ENCODE measurements at places on chromosomes 6 and 20. TPM values are rescaled to one million over a fixed set of nuclear protein-coding genes. Genes with fewer than 3 reads are reported as not detected.

- DNase-seq = no peak
These were observed 6.5 kb downstream of the CD24 start for GRCh38 chr6:106967936-106968555.

The RALGAPA2 gene
- 29.8 TPM for total RNA-seq

The HTR1B gene
- total RNA-seq = not detected

The IP6K3 gene
- total RNA-seq = 1.7 TPM

GRCh38 chr6:130720076-130720715 lies 107.0 kb upstream of the SMLR1 start:
- DNase-seq = no peak

DNA sequence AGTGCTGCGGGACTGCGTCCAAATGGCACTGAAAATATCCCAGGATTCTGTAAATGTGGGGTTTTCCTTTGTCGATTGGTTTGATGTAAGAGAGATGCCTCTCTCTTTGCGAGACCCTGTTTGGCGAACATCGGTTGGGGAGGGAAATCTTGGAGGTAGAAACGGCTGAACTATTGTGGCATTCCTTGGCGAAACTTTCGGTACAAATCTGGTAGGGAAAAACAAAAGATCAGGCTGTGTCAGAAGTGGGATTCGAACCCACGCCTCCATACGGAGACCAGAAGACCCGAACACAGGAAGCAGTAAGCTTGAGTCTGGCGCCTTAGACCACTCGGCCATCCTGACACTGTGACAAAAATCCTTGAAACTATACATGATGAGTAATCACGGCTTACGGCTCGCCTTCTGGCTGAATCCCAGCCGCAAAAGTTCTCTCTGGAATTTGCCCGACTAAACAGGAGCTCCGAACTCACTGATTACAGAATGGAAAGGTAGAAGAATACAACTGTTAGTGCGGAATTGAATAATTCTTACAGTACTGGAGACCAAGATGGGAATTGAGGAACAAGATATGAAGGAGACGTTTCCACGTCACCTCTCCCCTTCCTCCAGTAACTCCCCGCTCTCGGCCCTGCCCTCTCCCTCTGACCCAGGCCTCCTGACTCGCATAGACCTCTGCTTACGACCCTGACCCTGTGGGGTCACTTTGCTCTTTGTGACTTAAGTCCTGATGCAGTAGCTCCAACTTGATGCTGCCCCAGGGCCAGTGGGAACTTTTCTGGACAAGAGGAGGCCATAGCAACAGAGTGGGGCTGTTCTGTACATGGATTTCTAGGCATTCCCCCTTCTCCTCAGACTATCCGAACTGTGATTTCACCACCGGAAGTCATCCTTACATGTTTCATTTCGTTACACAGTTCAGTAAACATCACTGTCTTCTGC lies 132.8 kb upstream of the ZNF184 start:
- DNase-seq = no peak

DNA sequence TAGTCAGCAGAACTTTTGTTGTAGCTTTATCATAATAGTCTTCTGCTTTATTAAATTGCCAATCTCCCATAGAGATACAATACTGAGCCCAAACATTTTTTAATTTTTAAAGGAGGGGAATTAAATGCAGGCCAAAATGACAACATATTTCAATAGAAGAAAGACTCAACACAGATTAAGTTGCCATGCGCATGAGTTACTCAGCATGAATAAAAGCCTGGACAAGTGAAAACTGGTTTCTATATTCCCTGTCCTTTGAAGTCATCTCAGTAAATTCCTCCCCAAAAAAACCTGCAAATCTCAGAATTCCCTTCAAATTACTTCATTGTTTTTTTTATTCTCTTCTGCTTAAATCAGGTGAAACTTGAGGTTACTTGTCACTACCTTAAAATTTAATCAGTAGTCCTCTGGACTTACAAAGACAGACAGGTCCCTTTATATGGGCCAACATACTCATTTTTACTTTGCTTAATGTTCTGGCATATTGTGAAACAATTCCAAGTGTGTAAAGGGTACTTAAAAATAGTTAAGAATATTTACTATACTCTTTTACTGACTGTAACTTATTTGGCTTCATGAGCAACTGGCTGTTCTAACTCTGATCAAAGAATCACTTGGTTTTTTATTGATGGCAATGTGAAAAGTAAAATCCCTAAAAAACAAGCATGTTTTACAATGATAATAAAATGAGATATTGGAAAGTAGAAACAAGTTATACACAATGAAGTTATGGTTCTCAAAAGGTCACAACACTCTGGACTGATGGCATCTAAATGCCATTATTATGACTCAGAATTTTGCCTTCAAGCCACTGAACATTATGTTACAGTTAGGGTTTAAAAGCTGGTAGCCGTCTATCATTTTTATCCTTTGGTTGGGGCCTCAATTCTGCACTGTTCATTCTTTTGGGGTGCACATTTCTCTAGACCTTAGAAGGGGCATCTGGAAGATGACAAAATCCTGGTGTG lies 49.9 kb upstream of the COL21A1 start:
- DNase-seq = no peak

DNA sequence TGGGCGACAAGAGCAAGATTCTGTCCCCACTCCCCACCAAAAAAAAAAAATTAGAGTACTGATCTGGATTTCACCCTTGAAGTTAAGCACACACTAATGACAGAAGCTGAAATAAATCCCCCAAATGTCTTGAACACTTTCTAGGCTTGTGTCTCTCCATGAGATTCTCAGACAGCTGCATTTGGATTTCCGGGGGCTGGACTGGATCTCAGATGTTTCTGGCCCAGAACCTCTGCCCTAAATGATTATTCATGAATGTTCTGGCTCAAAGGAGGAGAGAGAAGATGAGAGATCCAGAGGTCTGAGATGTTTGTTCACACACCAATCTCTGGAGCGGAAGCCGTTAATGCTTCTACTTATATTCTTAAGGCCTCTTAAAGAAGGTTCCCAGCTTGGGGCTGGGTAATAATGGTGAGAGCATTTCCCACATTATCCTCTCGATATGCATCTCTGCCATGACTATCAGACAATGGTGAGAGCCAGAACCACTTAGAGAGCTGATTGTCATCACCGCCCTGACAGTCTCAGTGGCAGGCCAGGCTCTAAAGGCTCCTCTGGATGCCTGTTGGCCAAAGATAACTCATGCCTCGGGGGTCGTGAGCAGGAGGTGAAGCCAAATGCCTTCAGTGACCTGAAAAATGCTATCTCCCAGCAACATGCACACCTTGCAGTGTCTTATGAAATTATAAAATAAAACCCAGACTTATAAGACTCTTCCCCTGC lies 127.9 kb upstream of the AGPAT4 start:
- DNase-seq = no peak

The SCAF8 gene
- total RNA-seq = 31.3 TPM

The HS3ST5 gene
- total RNA-seq = not detected

The GJA10 gene
- not detected for total RNA-seq

The TMEM181 gene
- 17.0 TPM for total RNA-seq

- no peak for DNase-seq
These were observed 20.8 kb upstream of the PAX1 start for GRCh38 chr20:21684671-21685070.

- DNase-seq = no peak
These were observed 17.4 kb upstream of the HM13 start for GRCh38 chr20:31496761-31497295.

GRCh38 chr20:58585753-58586540 lies 65.1 kb upstream of the STX16 start:
- DNase-seq = no peak

The RAB44 gene
- total RNA-seq = 0.11 TPM

DNA sequence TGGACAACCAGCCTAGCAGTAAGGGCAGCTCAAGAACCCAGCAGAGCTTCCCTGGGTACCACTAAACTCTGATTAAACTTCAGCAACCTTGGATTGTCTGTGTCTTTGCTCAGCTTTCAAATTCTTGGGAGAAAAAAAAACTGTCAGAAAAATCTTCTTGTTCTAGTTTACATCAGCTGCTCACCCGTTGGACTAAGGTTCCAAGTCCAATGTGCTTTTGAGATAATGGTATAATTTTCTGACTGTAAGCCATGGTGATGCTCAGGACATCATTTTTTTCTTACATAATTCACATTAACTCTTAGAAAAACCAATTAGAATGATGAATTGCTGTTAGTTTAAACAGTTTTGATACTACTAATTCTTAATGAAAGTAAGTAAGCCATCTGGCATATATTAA lies 145.8 kb downstream of the COL9A1 start:
- no peak for DNase-seq

The MOCS1 gene
- 5.0 TPM for total RNA-seq

DNA sequence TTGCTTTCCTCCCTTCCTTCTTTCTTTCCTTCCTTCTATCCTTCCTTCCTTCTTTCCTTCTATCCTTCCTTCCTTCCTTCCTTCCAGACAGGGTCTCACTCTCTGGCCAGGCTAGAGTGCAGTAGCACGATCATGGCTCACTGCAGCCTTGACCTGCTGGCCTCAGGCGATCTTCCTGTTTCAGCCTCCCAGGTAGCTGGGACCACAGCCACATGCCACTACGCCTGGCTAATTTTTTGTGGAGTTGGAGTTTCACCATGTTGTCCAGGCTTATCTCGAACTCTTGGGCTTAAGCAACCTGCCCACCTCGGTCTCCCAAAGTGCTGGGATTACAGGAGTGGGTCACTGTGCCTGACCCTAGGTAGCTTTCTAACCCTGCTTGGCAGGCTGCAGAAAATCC lies 12.2 kb upstream of the SEC63 start:
- no peak for DNase-seq

- no peak for DNase-seq
These were observed 47.2 kb upstream of the NCOA3 start for GRCh38 chr20:47454298-47455132.

The MYMX gene
- total RNA-seq = not detected

DNA sequence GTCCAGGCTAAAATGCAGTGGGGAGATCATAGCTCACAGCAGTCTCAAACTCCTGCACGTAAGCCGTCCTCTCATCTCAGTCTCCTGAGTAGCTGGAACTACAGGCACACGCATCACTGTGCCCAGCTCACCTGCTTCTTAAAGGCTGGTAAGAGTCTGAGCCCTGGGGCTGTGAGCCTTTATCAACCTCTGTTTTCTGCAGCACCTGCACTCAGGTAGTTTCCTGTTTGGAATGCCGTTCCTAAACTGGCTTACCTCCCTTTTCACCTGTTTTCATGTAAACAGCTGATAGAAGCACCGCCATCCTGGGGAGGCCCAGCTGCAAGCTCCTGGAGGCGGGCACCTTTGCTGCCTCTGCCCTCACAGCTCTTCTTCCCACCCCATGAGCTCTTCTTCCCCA lies 45.4 kb downstream of the SLC24A3 start:
- no peak for DNase-seq

The SPTLC3 gene
- total RNA-seq = 6.9 TPM

The RNF182 gene
- not detected for total RNA-seq

The PACSIN1 gene
- not detected for total RNA-seq

DNA sequence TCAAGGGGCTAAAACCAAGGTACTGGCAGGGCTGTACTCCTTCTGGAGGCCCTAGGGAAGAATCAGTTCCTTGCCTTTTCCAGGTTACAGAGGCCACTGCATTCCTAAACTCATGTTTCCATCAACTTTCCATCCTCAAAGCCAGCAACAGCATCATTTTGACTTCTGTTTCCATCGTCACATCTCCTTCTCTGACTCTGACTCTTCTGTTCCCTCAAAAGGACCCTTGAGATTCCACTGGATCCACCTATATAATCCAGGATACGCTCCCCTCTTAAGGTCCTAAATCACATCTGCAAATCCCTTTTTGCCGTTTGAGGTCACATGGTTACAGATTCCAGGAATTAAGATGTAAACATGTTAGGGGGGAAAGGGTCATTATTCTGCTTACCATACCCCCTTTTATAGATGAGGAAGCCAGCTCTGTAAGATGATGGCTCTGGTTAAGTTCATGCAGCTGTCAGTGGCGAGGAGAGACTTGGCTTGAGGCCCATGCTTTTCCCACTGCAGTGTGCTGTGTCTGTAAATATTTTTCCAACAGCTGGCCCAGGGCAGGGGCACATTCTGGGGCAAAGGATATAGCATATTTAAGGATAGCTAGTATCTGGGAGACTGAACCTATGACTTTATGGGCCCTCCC lies 114.6 kb downstream of the TNFRSF21 start:
- DNase-seq = no peak

The MROH8 gene
- total RNA-seq = 0.53 TPM

The ADAM33 gene
- total RNA-seq = 2.4 TPM

DNA sequence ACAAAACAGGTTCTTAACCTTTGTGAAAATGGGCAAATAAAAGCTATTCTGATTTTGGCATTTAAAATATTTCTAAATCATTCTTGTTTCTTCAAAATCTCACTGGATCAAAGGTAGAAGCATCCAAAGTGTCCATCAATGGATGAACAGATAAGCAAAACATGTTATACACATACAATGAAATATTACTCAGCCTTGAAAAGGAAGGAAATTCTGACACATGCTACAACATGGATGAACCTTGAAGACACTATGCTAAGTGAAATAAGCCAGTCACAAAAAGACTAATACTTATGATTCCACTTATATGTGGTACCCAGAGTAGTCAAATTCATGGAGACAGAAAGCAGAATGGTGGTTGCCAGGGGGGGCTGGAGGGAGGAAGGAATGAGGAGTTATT lies 45.9 kb downstream of the SNX14 start:
- DNase-seq = no peak

The OPN5 gene
- not detected for total RNA-seq

The SLC17A1 gene
- total RNA-seq = not detected

The GINS1 gene
- 12.9 TPM for total RNA-seq

DNA sequence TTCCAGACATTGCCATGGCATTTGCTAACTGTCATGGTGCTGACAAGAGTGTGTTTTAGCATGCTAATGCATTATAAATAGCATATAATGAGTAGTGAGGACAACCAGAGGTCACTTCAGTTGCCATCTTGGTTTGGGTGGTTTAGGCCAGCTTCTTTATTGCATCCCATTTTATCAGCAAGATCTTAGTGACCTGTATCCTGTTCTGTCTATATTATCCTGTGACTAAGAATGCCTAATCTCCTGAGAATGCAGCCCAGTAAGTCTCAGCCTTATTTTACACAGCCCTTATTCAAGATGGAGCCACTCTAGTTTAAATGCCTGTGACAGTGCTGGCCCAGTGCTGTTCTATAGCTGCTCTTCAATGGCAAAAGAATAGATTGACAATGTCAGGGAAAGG lies 781.0 kb upstream of the ADGRB3 start:
- no peak for DNase-seq

The CLDN20 gene
- total RNA-seq = not detected

The PRDM13 gene
- total RNA-seq = not detected

- no peak for DNase-seq
These were observed 159.6 kb upstream of the MYLIP start for GRCh38 chr6:15969236-15969778.

The FAM229B gene
- 0.76 TPM for total RNA-seq

DNA sequence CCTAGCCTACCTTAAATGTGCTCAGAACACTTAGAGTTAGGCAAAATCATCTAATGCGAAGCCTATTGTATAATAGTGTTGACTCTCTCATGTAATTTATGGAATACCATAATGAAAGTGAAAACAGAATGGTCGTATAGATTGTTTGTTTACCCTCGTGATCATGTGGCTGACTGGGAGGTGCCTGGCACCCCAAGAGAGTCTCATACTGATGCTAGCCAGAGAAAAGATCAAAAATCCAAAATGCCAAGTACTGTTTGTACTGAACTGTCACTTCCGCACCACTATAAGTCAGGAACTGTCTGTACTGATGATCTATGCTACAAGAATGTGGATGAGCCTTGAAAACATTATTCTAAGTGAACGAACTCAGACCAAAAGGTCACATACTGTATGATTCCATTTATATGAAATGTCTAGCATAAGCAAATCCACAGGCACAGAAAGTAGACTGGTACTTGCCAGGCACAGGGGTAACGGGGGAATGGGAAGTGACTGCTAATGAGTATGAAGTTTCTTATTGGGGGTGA lies 22.4 kb downstream of the ZMYND8 start:
- DNase-seq = no peak
